ENCODE measurements at places on chromosomes 1 and 21.

- DNase-seq, result no peak
Measured at GRCh38 chr1:230327892-230328284, 98.2 kb downstream of the PGBD5 start.

DNA sequence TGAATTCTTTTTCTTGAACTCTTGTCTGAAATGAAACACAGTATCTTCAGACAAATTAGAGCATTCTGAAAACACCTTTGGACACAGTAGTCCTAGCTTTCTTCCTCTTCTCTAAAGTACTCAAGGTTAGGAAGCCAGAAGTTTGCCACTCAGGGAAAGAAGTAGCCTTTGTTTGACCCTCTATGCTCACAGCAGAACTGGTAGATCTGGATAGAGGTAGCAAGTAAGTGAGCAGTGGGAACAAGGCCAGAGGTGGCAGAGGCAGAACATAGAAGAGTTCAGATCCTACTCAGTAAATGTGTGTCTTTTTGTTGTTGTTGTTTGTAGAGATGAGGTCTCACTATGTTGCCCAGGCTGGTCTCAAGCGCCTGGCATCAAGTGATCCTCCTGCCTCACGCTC, 7.4 kb upstream of the PIGR start:
- no peak for DNase-seq

DNA sequence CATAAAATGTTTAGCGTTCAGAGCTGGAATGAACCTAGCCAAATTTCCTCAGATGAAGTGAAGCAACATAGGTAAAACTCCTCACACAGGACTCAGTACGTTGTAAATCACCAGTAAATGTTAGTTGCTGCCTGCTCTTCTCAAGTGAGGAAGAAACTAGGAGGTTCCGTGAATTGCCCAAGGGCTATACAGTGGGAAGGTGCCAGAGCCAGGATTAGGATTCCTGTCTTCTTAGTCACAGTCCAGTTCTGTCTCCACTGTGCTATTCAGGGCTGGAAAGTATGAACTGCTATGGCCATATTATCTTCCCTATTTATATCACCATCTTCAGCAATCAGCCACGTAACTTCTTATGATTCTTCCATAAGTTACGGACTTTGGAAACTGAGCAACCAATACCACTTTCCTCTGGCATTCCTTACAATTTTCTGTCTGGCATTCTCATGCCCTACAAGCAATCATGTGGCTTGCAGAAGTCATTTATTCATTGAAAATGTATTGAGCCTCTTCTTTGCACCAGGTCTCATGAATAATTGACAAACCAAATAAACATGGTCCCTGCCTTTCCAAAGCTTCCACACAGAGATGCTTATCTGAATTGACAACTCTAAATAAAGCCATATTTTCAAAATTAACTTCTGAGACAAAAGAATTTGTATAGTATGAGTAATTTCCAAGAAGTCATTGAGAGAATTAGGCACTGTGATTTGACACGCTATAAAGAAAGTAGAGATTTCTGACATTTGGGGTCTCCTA, 271.6 kb upstream of the SGIP1 start:
- DNase-seq, result no peak

DNA sequence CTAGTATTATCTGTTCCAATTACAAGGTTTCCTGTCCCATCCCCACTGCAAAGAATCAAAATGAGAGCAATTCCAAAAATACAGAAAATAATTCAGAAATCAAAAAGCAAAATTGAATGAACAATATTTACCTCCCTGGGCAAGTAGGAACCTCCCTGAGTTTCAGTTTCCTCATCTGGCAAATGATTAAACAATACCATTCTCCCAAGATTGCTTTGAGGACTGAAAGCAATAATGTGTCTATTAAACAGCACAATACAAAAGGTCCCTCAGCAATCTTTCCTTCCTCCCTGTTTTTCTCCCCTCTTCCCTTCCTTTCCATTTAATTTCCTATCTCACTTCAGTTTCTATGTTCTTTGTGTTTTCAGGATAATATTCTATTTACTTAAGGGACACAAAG, 171.0 kb downstream of the ZC3H11B start:
- no peak for DNase-seq
